ENCODE measurements at places on chromosomes 16 and 17.
A peak's percentile ranks its signal among the peaks of the same experiment; 100 is the strongest.

DNA sequence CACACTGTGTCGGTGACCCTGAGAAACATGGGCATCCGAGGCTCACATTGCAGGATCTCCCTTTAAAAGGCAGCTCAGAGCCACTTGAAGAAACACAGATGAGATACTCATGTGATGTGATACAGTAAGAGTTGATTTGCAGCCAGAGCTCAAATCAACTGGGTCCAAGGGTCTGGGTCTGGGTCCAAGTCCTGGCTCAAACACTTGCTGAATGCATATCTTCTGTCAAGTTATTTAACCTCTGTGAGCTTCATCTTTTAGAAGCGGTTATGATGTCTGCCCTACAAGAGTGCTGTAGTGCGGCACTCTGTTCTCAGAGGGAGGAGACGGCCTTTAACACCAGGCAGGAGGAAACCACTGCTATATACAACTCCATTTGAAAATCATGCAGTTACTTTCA is 6.4 kb downstream of the KRT38 start:
- peaks cover 7% of the 10 kb centered on the region for H3K4me1 ChIP-seq
- DNase-seq = peak; percentile 46
- no peak overlapping the region for H3K27ac ChIP-seq
- no peak overlapping the region for H3K4me3 ChIP-seq
- no peaks in the 10 kb centered on the region for H3K36me3 ChIP-seq

DNA sequence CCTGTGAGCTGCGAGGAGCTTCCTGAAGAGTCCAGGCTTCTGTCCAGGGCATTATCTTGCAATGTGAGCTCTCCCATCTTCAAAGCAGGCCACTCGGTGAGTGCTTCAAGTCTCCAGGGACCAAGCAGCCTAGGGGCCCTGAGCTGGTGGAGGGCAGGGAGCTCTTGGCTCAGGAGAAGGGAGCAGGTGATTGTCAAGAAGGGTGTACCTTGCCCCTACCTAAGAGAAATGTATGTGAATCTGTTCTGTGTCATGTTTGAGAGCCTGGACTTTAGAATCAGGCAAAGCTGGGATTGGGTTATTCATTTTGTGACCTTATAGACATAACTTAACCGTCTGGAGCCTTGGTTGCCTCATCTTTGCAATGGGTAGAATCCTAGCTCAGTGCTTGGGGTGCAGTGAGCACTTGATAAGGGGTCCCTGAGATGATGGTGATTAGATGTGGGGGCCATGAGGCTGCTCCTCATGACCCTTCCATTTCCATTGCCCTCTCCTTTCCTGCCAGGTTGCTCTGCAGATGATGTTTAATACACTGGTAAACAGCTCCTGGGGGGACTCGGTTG is 15.9 kb downstream of the ZNF768 start:
- H3K27ac ChIP-seq = no peak overlapping the region
- H3K4me1 ChIP-seq = no peaks in the 10 kb centered on the region
- DNase-seq = no peak
- no peak overlapping the region for H3K4me3 ChIP-seq
- H3K36me3 ChIP-seq = no peaks in the 10 kb centered on the region

DNA sequence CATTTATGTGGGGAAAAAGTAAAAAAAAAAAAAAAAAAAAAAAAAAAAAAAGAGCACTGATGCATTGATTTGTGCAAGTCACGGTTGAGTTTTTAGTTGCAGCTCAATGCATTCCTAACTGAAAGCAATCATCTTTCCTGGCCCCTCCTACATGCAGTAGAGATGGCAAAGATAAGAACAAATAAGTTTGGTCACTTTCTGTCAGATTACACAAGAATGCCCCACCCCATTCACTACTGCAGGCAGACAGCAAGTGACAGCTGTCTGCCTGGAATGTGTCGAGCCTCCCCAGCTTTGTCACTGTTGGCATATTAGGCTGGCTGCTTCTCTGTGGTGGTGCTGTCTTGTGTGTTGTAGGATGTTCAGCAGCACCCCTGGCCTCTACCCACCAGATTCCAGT is 243.5 kb downstream of the FOXL1 start:
- H3K4me3 ChIP-seq = no peak overlapping the region
- DNase-seq = no peak
- no peak overlapping the region for H3K27ac ChIP-seq
- H3K36me3 ChIP-seq = no peaks in the 10 kb centered on the region

DNA sequence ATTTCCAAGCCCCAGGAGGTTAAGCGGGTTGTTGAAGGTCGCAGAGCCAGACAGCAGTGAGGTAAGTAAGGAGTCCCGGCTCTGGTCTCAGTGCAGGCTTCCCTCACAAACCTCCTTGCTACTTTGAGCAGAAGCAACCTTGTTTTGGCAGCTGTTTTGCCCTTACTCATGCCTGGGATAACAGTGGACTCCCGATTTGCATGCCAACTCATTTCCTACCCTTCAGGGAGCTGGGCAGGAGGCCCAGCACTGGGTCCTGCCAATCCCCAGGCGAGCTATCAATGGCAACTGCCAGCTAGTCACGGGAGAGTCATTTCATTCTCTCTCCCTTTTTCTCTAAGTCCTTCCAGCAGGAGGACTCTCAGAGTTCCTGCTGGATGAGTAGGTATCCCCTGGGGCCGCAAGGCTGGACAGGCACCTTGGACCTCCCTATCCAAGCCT is 72.0 kb upstream of the KSR1 start:
- peaks cover 29% of the 10 kb centered on the region for H3K4me1 ChIP-seq
- DNase-seq = peak; percentile 63
- no peak overlapping the region for H3K27ac ChIP-seq
- H3K36me3 ChIP-seq = no peaks in the 10 kb centered on the region

GRCh38 chr16:86809458-86809955 is 231.2 kb downstream of the FOXL1 start:
- no peaks in the 10 kb centered on the region for H3K4me1 ChIP-seq
- H3K27me3 ChIP-seq = peaks cover 71% of the 10 kb centered on the region
- H3K36me3 ChIP-seq = no peaks in the 10 kb centered on the region
- H3K27ac ChIP-seq = no peak overlapping the region
- no peak overlapping the region for H3K4me3 ChIP-seq

GRCh38 chr16:55052741-55053415 is 122.2 kb downstream of the IRX5 start:
- peaks cover 6% of the 10 kb centered on the region for H3K4me1 ChIP-seq
- no peak for DNase-seq
- no peaks in the 10 kb centered on the region for H3K36me3 ChIP-seq
- H3K27me3 ChIP-seq = peaks cover 21% of the 10 kb centered on the region
- no peak overlapping the region for H3K27ac ChIP-seq
- H3K4me3 ChIP-seq = no peak overlapping the region

- H3K27me3 ChIP-seq = no peaks in the 10 kb centered on the region
- no peak overlapping the region for H3K4me3 ChIP-seq
- H3K36me3 ChIP-seq = peaks cover 31% of the 10 kb centered on the region
These were observed 58.3 kb downstream of the VPS35L start for GRCh38 chr16:19613834-19614233.

Data from stomach (tissue), 19 donors.